ENCODE measurements at places on chromosomes 4 and X.

GRCh38 chrX:15151267-15152186 lies 118.4 kb downstream of the ASB9 start:
- DNase-seq: peak; percentile 4

DNA sequence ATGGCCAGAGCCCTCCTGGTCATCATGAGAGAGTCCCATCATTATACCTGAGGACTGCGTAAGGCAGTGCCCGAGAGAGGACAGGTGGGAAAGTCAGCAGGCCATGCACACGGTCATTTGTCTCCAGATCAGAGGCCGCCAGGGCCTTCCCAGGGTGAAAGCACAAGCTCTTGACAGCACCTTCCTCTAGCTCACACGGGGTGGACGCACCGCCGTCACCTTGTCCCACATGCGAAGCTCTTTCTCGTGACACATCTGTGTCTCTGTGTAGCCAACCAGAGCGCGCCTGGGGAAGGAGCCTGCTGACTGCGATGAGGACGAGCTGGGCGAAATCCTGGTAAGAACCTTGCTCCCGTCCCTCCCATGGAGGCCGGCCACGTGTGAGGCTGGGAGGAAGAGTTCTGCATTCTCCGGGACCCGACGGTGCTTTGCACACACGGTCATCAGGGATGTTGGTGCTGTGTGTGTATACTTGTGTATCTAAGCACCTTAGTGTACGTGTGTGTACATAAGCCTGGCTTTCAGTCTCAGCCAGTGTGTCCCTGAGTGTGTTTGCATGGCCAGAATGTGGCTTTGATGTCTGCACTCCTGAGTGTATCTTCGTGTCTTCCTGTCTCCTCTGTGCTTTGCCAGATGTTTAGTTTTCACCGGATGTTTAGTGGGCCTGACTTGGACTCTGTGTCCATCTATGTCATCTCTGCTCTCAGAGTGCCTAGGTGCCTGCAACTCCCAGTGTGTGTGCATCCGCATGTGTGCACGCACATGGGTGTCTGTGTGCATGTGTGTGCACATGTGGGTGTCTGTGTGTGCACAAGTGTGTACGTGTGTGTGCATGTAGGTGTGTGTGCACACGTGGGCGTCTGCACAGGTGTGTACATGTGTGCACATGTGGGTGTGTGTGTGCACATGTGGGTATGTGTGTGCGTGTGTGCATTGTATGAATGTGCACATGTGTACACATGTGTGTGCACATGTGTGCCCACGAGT lies 15.1 kb downstream of the ATP5ME start:
- no peak for DNase-seq

GRCh38 chr4:32858361-32858760 lies 2138.2 kb downstream of the PCDH7 start:
- no peak for DNase-seq

GRCh38 chr4:159046683-159047082 lies 56.2 kb upstream of the RAPGEF2 start:
- no peak for DNase-seq

- peak; percentile 92 for DNase-seq
Measured at GRCh38 chr4:145545538-145546174, 64.0 kb downstream of the SMAD1 start.

- DNase-seq: no peak
Measured at GRCh38 chr4:75860606-75861005, 41.6 kb downstream of the PPEF2 start.

- no peak for DNase-seq
Measured at GRCh38 chrX:1449036-1449822, 3.5 kb downstream of the ASMTL start.

Data from choroid plexus epithelial cell (primary cell).